ENCODE measurements at places on chromosomes 2 and 18. TPM values are rescaled to one million over a fixed set of nuclear protein-coding genes. Genes with fewer than 3 reads are reported as not detected.

DNA sequence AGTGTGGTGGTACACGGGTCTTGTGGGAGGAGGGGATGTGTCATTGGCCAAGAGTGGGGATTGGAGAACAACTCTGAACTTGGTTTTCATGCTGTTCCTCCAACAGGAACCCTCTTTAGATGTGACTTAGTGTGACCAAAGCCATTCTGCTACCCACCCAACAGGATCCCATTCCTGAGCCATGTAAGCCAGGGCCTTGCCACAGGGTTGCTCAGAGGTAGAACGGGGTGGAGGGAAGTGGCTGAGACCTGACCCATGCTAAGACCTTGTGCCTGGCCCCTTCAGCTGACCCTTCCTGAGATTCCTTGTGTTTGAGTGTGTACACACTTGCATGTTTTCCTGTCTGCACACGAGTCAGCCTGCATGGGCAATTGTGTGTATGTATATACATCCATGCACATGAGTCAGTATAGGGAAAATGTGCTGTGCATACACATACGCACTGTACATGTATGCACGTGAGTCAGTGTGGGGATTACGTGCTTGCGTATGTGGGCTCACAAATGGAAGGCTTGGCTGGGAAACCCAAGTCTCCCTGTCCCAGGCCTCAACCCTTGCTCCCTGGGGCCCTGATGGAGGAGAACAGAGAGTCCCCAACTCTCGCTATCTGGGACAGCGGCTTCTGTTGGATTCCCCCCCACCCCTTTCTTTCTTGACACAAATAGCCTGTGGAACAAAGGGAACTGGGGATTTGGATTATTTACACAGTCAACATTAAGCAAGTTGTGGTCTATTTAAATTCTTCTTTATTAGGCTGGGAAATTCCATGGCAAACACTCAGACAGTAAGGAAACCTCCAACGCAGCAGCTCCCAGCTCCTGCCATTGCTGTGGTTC is 339.8 kb downstream of the DYSF start:
- DNase-seq: no peak

GRCh38 chr2:170380267-170380666 is 202.3 kb downstream of the MYO3B start:
- no peak for DNase-seq

DNA sequence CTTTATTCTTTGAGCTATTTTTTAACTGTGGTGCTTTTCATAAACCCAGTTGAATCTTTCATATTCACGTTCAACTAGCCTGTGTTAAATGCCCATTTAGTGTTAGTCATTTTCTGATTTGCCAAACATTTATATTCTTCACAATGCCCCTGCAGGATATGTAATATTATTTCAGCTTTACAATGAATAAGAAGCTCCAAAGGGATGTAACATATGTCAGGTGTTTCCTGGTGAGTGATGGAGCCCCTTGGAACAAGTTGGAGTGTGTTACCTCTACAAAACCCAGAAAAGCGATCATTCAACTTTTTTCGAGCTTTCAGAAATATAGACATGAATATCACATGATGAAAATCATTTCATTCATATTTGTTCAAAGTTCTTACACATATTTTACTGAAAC is 471.0 kb upstream of the CDH2 start:
- DNase-seq: no peak

PARD6G gene
- 0.41 TPM for total RNA-seq

CD28 gene
- total RNA-seq: 35.7 TPM
